Karpas-422 (cell line): ENCODE measurements at places on chromosomes 4 and X. TPM values are rescaled to one million over a fixed set of nuclear protein-coding genes. Genes with fewer than 3 reads are reported as not detected.

The ITM2A gene
- not detected in 2 replicates for total RNA-seq

The REELD1 gene
- total RNA-seq, result 0.18 TPM in 1 of 2 replicates, not detected in the other

The ADRA2C gene
- total RNA-seq, result not detected in 2 replicates

The AGA gene
- total RNA-seq, result 13.3 and 21.1 TPM in 2 replicates

The RPL10 gene
- total RNA-seq, result 4,110 and 4,432 TPM in 2 replicates

The FATE1 gene
- total RNA-seq, result not detected in 2 replicates

The RNF150 gene
- total RNA-seq, result not detected in 2 replicates

The TEX13D gene
- total RNA-seq, result 0.82 and 2.0 TPM in 2 replicates

The SLITRK4 gene
- total RNA-seq, result not detected in 2 replicates

The NPY2R gene
- not detected in 2 replicates for total RNA-seq

The MBNL3 gene
- total RNA-seq, result 6.9 and 22.2 TPM in 2 replicates

The IGFBP7 gene
- not detected in 2 replicates for total RNA-seq

The ENPP6 gene
- not detected in 2 replicates for total RNA-seq

The TCEAL6 gene
- not detected in 2 replicates for total RNA-seq

The ACTRT1 gene
- total RNA-seq, result not detected in 2 replicates

The KLF8 gene
- 0.07 and 0.26 TPM in 2 replicates for total RNA-seq

The NAP1L5 gene
- 17.9 and 23.2 TPM in 2 replicates for total RNA-seq

The HSD17B13 gene
- 0.56 TPM in 1 of 2 replicates, not detected in the other for total RNA-seq

The RGN gene
- total RNA-seq, result not detected in 2 replicates

The TMSB15A gene
- not detected in 2 replicates for total RNA-seq

The MID2 gene
- 0.22 and 0.40 TPM in 2 replicates for total RNA-seq

The MXRA5 gene
- not detected in 2 replicates for total RNA-seq

The FREM3 gene
- not detected in 2 replicates for total RNA-seq

The BMX gene
- 8.2 and 11.1 TPM in 2 replicates for total RNA-seq

The P2RY8 gene
- total RNA-seq, result 87.1 and 130 TPM in 2 replicates

The JADE3 gene
- total RNA-seq, result 0.07 and 0.29 TPM in 2 replicates

The SYP gene
- 0.86 and 1.2 TPM in 2 replicates for total RNA-seq

The PSAPL1 gene
- total RNA-seq, result not detected in 2 replicates

The RBM47 gene
- not detected in 2 replicates for total RNA-seq

The ATP7A gene
- 4.0 and 6.3 TPM in 2 replicates for total RNA-seq

The SMR3B gene
- not detected in 2 replicates for total RNA-seq

The PPP3CA gene
- 4.4 and 9.1 TPM in 2 replicates for total RNA-seq

The DUSP9 gene
- total RNA-seq, result not detected in 2 replicates

The PRPS1 gene
- 50.7 and 69.7 TPM in 2 replicates for total RNA-seq

The ZNF630 gene
- total RNA-seq, result 3.7 and 3.9 TPM in 2 replicates

The AFF2 gene
- total RNA-seq, result 80.7 and 231 TPM in 2 replicates

The HPGDS gene
- total RNA-seq, result not detected in 2 replicates
